ENCODE measurements at places on chromosomes 5 and 9. TPM values are rescaled to one million over a fixed set of nuclear protein-coding genes. Genes with fewer than 3 reads are reported as not detected.

TEX48 gene
- total RNA-seq, result not detected

ADRA1B gene
- total RNA-seq, result 11.2 TPM

SPINK7 gene
- not detected for total RNA-seq

NDUFAF2 gene
- total RNA-seq, result 80.0 TPM

KIF24 gene
- 3.4 TPM for total RNA-seq

NDUFB6 gene
- 122 TPM for total RNA-seq

PRPF4 gene
- 54.5 TPM for total RNA-seq

CEMIP2 gene
- 67.0 TPM for total RNA-seq

C5orf47 gene
- not detected for total RNA-seq

ELAVL2 gene
- not detected for total RNA-seq

TMED7 gene
- 60.1 TPM for total RNA-seq

SPDL1 gene
- total RNA-seq, result 102 TPM

BNC2 gene
- total RNA-seq, result 4.2 TPM

HRCT1 gene
- total RNA-seq, result 0.30 TPM

GPR150 gene
- total RNA-seq, result 0.14 TPM

C9 gene
- total RNA-seq, result not detected

ABO gene
- not detected for total RNA-seq

POLR3G gene
- 14.5 TPM for total RNA-seq

SLIT3 gene
- 15.3 TPM for total RNA-seq

NUTM2G gene
- not detected for total RNA-seq

ZNF367 gene
- 6.4 TPM for total RNA-seq
